NCI-H460 (cell line): ENCODE measurements at places on chromosomes 6 and 20.

- no peak for DNase-seq
These were observed 31.2 kb downstream of the SLX4IP start for GRCh38 chr20:10466325-10466724.

DNA sequence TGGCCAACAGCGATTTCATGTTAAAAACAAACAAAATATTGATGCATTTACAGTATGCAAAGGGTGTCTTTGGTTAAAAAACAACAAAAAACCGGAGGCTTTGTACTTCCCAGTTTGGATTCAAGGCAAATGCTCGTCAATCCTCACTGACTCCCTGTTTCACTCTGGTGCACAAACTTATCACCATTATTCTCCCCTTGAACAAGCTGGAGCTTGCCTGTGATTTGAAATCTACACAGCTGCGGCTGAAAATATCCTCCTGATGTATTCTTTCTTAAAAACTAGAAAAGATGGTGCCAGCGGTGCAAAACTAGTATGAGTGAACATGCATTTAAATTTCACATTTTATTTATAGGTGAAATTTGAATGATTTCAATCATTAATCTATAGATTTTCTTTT, 3.3 kb downstream of the PERP start:
- no peak for DNase-seq

DNA sequence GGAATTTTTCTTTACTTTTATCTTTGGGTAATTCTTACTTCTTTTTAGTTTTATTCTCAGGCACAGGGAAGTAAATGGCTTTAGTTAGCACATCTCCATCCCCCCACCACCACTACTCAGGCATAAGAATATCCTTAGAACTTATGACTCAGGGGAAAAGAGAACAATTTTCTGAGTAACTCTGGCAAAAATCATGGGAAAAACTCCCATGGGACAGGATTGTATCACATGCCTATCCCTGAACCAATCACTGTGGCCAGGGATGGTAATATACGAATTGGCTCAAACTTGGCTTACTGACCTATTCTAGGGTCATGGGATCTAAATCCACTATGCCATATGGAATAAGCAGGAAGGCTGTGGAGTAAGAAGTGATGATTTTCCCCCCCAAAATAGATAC, 339.1 kb downstream of the BTBD3 start:
- no peak for DNase-seq

- no peak for DNase-seq
These were observed 63.6 kb downstream of the SLC23A2 start for GRCh38 chr20:4937407-4938319.

DNA sequence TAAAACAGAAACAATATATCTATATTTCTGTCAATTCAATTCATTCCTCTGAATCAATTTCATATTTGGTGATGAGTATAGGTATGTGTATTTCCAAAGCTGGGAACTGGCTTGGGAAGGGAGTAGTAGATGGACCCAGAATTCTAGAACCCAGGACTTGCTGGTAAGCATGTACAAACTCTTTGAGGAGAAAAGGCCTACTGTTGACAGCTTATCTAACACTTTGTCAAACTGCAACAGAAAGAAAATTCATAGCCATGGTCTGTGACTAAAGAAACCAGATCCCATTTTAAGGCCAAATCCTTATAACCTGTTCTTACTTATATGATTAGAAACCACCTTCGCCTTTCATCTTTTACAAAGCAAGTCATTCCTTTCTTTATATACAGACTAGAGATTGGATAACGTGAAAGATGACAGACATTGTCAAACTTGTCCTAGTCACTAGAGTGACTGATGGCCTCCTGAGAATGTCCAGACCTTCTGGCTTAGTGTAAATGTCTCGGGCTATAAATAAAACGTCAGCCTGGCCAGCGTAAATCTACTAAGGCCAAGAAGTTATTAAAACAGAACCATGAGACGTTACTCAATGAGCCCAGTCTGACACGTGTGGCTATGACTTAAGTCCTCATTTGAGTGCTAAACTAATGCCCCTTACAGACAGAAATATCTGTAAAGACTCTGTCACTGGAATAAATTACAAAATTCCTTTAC, 152.3 kb downstream of the ALDH8A1 start:
- no peak for DNase-seq
